ENCODE measurements at places on chromosomes 5 and 9. TPM values are rescaled to one million over a fixed set of nuclear protein-coding genes. Genes with fewer than 3 reads are reported as not detected.

DNA sequence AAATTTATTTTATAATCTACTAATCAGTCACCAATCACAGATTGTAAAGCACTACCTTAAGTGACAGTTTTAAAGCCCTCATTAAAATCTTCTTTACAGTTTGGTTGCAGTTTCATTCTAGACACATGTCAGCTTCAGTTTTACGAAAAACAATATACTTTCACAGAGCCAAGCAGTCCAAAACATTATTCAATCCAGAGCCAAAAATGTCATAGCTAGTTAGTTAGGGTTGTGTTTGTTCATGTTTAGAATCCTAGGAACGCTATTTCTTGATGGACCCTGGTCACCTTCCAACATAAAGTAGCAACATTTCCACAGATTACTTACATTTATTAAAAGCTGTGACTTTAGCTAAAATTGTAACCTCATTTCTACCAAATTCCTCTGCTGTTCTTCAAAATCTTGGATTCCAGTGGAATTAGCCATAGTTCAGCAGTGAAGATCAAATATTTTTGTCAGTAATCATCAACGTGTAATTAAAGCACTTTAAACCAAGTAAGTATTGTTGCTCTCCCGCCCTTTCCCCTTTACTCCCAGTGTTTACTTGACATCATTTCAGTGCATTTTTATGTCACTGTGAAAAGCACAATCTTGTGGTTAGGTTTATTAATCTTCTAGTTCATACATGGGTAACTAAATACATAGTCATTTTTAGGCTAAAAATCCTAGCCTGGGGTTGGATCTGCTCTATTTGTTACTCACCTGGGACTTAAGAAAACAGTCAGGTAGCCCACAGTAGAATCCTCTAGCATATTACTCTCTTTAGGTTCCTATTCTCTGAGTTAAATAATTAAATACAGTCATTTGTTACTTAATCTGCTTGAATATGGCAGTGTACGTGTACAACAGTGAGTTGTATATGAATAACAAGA lies 74.3 kb downstream of the NIPBL start:
- no peak for DNase-seq

- DNase-seq = no peak
Measured at GRCh38 chr5:37400501-37400900, 21.4 kb downstream of the WDR70 start.

DNA sequence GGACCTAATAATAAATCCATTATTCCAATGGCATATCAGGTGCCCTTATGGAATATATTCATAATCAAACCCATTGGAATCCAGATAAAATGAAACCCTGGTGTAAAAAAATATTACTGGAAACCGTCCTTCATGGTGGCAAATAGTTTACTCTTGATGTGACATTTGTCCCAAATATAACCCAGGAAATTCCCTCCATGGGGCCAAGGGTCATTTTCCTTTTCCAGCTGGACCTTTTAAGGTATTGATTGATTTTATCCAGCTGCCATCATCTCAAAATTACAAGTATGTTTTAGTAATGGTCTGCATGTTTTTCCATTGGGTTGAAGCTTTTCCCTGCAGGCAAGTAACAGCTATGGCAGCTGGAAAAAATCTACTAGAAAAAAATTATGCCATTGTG lies 8.4 kb upstream of the UGT3A1 start:
- DNase-seq = no peak

DNA sequence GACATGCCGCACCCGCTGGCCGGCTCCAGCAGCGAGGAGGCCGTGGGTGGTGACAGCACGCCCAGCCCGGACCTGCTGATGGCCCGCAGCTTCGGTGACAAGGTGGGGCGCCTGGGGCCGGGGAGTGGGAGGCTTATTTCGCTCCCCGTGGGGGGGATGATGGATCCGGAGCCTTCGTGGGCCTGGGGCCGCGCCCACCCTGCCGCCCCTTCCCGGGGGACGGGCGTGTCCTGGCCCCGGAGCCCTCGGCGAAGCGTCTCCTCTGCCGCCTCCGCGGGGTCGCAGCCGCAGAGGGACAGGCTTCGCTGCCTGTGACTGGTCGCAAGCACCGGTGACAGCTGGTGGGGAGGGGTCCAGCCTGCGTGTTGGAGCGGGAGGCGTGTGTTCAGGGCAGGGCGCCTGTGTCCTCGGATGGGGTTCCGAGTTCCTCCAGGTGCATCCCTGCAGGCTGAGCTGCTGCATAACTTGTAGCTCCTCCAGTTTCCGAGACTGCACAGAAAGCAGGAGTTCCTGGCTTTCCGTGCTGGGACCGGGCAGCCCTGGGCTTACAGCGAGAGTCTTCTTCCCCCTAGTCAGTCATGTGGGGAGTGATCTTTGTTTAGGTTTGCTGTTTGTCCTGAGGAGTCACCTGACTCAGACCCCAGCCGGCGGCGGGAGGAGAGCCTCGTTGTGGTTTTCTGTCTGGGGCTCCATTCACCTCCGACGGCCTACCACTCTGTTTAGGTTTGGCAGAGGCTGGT lies 666 bp downstream of the SNX30 start:
- peak; percentile 60 for DNase-seq

DNA sequence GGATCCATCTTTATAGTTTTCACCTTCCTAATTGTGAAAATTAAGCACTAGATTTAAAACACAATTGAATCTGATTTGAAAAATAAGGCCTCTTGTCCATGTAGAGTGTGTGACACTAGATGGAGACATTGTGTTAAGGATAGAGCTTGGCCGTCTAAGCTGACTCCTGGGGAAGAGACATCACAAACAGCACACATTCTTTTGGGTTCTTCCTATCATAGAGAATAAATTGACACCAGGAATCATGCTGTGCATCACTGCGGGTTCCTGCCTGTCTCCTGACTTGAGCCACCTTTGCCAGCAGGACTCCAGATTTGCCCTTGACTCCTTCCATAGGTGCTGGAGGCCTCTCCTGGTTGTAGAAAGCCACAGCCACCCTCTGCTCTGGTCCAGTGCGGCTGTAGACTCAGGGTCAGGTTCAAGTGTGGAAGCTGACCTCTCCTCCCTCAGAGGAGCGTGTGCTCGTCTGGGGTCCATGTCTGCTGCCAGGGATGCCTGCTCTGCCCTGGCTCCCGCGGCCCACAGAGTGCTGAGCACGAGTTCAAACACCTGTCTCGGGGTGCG lies 11.2 kb downstream of the ROPN1L start:
- DNase-seq = no peak

DNA sequence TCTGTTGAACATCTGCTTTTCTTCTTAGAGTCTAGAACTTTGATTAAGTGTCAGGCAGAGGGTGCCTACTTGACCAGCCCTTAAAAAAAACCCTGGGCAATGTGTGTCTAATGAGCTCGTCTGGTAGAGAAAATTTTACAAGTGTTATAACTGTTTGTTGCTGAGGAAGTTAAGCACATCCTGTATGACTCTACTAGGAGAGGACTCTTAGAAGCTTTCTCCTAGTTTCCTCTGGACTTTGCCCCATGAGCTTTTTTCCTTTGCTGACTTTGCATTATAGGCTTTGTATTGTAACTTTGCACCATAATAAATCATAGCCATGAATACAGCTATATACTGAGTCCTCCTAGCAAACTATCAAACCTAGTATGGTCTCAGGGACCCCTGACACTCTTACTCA lies 39.4 kb downstream of the GNG10 start:
- DNase-seq = no peak

GRCh38 chr5:140007311-140007710 lies 35.8 kb downstream of the NRG2 start:
- DNase-seq = no peak

DNA sequence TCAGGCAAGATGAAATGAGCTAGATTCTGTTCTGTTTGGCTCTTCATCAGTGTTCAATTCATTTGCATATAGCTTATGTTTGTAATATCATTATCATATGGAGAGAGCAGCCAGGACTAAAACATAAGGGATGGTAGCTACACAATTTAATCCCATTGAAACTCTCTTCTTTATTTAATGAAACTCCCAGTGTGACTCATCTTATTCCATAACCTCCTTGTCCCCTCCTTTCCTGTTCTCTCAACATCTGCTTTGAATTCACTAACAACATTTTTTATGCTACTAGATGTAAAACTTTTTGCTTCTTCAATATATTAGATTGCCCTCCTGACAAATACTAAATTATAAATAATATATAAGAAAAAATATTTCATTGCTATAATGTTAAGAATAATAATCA lies 1823.4 kb downstream of the MAT2B start:
- no peak for DNase-seq

DNA sequence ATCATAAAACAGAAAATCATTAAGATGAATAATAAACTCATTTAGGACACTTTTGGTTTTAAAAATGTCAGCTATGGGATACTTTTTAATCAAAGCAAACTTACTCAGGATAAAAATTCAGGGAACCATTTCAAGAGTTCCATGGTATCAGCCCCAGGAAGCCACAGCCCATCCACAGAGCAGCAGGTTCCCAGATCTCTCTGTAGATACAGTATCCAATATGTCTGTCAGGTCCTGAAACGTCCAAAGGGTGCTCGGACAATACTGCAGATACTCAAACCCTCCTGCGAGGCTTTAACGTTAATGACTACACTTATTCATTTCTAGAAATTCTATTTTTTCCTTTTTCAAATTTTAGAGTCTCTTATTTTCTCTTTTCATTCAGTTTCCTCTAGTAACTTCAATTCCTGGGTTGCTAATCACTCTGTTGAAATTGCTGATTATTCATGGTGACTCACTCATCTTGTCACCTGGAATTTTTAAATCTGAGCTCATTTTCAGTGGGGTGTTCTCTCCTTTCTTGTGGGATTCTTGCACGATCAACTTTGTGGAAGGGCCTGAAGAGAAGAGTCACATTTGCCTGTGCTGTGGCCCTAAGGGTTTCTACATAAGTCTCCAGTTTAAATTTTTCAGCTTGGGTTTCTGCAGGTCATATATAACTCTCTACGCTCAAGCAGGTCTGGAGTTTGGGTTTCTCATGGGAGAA lies 435.8 kb downstream of the CTNND2 start:
- no peak for DNase-seq

DNA sequence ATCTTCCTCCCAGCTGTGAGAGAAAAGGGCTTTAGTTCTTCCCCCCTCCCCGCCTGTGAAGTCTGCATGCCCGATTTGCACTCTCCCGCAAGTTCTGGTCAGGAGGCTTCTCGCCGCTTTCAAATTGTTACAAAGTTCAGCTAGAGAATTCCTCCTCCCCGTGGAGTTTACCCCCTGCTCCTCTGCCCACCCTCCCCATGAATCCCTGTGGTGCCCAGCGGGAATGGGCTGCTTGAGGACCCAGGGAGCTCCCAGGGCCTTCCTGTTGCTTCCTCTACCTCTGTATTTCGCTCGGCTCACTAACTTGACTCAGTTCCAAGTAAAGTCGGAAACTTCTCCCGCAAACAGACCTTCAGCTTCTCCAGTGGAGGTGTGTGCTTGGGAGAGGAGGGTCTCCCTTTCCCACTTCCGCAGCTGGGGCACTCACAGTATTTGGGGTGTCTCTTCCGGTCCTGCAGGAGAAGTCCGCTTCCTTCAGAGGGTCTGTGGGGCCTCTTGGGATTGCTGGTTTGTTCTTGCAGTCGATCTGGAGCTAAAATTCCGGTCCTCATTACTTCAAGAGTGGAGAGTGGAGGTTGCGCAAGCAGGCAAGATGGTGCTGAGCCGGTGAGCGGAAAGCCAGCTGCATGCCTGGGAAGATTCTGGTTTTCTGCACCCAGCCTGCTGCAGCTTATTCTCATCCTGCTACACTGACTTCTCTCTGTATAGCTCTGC lies 97.8 kb downstream of the ADAMTS12 start:
- DNase-seq = no peak

The PCDHGB3 gene
- 5.4 TPM for total RNA-seq

All from right atrium auricular region (tissue), 2 donors.